Stimulated activated naive B cell treated with anti-CD40 and anti-IgM and Interleukin-4, amounts not matched to agents 10 μg/mL and 1 μg/mL and 100 μg/mL, for 72 hours (primary cell): ENCODE measurements at places on chromosomes 6 and 20.

- H3K27me3 ChIP-seq, result peaks cover 5% of the 10 kb centered on the region
- no peak overlapping the region for H3K27ac ChIP-seq
- H3K4me3 ChIP-seq, result no peak overlapping the region
- H3K36me3 ChIP-seq, result no peaks in the 10 kb centered on the region
Observed at GRCh38 chr6:168232528-168232927, 87.0 kb downstream of the DACT2 start.

DNA sequence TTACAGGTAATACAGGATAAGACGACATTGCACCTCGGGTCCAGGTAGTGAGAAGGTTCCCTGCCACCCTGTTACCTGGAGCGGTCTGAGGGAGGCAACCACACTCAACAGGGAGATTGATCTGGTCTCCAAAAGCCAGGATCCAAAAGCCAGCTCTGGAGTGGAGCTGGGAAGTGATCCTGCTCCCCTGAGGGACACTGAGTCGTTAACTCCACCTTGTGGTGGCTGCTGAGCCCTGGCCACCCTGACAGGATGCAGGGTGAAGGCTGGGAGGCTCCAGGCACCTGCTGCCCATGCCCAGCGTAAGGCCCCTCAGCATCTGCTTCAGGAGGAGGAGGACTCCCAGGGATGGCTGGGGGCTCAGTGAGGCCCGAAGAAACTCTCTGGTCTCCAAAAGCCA is 38.7 kb upstream of the SLC22A2 start:
- DNase-seq, result no peak
- no peaks in the 10 kb centered on the region for H3K36me3 ChIP-seq
- H3K4me3 ChIP-seq, result no peak overlapping the region
- no peaks in the 10 kb centered on the region for H3K27me3 ChIP-seq
- H3K27ac ChIP-seq, result no peak overlapping the region

- peaks cover 7% of the 10 kb centered on the region for H3K4me1 ChIP-seq
- no peak overlapping the region for H3K27ac ChIP-seq
- H3K27me3 ChIP-seq, result peaks cover 24% of the 10 kb centered on the region
- no peak for DNase-seq
- peaks cover 2% of the 10 kb centered on the region for H3K36me3 ChIP-seq
- H3K4me3 ChIP-seq, result no peak overlapping the region
Observed at GRCh38 chr6:41626022-41626421, 12.2 kb upstream of the MDFI start.

GRCh38 chr6:129280749-129281148 is 397.8 kb downstream of the LAMA2 start:
- H3K36me3 ChIP-seq, result no peaks in the 10 kb centered on the region
- no peak for DNase-seq
- H3K27me3 ChIP-seq, result no peaks in the 10 kb centered on the region
- H3K4me1 ChIP-seq, result no peaks in the 10 kb centered on the region

DNA sequence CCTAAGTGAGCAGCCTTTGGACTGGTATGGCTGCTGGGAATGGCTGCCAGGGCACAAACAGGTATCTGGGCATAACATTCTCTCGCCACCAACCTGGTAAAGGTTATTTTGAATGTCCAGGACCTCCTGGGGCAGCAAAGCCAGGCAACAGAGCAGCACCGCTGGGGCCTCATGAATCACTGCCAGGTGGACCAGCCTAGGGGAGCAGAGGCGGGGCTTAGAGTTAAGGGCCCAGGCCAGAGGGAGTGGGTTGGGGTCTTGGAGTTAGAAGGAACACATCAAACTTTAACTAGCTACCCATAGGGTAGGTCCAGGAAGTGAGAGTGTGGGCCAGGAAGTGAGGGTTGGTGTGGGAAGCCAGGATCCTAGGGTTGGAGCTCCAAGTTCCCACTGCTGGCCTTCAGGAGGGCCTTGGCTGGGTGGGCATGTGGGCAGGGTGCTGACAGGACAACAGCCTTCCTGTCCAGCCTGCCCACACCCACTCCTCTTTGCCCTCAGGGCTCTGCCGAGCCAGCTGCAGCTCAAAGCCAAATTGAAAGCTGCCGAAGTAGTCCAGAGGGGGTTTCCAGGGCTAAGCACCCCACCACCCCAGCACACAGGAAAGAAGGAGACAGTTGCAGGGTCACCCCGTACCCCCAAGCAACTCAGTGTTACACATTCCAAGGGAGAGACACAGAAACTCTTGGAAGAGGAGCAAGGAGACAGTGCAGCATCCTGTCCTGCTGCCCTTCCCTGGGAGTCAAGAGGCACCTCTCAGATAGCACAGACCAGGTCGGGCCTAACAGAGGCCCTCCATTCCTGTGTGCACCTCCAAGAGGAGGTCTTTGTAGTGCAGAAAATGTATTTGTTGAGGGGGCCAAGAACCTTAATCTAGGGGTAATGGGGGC is 2.6 kb downstream of the NFKBIE start:
- H3K4me1 ChIP-seq, result peaks cover 76% of the 10 kb centered on the region
- H3K27me3 ChIP-seq, result no peaks in the 10 kb centered on the region
- DNase-seq, result no peak
- H3K36me3 ChIP-seq, result peaks cover 65% of the 10 kb centered on the region
- peak overlapping the region; percentile 100 for H3K27ac ChIP-seq

DNA sequence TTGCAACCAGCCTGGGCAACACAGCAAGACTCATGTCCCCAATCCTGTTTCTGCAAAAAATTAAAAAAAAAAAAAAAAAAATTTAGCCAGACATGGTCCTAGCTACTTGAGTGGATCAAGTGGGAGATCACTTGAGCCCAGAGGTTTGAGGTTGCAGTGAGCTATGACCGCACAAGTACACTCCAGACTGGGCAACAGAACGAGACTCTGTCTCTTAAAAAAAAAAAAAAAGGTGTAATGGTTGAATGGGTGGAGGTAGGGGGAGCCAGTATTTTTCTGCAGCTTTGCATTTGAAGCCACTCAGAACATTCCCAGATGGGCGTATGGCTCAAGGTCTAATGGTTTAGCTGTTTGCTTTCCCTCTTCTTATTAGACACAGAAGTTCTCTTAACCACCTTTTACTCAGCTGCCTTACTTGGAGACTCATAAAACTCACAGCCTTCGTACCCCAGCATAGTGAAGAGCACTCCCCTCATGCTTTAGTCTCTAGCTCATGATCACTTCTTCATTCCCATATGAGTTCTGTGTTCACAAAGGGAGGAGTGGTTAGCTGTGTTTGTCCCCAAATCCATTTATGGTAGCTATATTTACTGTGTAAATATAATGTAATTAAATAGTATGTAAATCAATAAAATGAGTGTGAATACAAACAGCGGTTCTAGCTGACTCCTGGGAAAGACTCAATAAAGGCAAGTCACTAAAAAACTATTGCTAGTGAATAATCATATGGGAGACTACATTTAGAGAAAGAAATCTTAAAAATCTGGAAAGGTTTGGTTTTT is 9.0 kb downstream of the FKBP1A start:
- no peaks in the 10 kb centered on the region for H3K27me3 ChIP-seq
- H3K4me1 ChIP-seq, result peaks cover 58% of the 10 kb centered on the region
- H3K36me3 ChIP-seq, result peaks cover 46% of the 10 kb centered on the region
- H3K27ac ChIP-seq, result no peak overlapping the region
- DNase-seq, result no peak

DNA sequence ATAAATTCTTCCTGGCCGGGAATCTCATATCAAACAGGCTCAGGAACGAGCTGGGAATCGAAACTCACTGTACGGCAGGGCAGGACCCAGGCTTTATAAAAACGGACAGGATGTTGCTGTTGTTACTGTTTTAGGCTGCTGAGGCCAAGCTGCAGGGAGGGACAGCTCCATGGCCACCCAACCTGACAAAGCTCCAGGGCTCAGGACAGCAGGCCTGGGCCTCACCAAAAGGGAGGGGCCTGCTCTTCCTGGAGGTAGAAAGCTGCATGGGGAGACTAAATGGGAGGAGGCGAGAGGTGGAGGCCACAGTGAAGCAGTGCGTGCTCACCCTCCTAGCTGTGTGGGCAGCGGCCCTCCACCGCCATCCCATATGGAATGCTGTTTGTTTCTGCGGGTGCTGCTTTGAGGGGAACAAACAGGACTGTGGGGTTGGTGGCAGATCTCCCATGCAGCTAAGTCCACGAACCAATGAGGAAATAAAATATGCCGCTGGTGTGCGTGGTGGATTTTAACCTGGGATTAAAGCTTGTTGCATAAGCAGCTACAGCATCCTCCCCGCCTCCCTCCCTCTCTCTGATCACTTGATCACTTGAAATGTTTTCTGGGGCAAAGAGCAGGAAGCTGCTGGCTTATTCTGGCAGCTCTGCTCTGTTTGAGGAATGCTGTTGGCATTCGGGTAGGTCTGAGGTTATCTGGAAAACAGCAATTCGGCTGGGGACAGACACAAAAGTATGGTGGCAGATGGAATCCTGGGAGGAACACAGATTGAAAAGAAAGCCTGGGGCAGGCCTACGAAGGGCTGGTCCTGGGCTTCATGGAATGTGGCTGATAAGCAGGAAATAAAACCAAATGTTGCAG is 2.4 kb upstream of the ZMYND8 start:
- peaks cover 17% of the 10 kb centered on the region for H3K36me3 ChIP-seq
- no peak for DNase-seq
- H3K4me1 ChIP-seq, result peaks cover 60% of the 10 kb centered on the region
- peak overlapping the region; percentile 52 for H3K27ac ChIP-seq
- no peaks in the 10 kb centered on the region for H3K27me3 ChIP-seq

- no peaks in the 10 kb centered on the region for H3K27me3 ChIP-seq
- H3K4me3 ChIP-seq, result no peak overlapping the region
- H3K36me3 ChIP-seq, result peaks cover 13% of the 10 kb centered on the region
Observed at GRCh38 chr6:37362101-37362828, 8.5 kb downstream of the RNF8 start.

GRCh38 chr20:46671866-46672542 is 17.2 kb downstream of the TP53RK start:
- H3K27me3 ChIP-seq, result no peaks in the 10 kb centered on the region
- no peak for DNase-seq
- H3K4me1 ChIP-seq, result no peaks in the 10 kb centered on the region
- H3K4me3 ChIP-seq, result no peak overlapping the region
- peaks cover 9% of the 10 kb centered on the region for H3K36me3 ChIP-seq
- no peak overlapping the region for H3K27ac ChIP-seq

DNA sequence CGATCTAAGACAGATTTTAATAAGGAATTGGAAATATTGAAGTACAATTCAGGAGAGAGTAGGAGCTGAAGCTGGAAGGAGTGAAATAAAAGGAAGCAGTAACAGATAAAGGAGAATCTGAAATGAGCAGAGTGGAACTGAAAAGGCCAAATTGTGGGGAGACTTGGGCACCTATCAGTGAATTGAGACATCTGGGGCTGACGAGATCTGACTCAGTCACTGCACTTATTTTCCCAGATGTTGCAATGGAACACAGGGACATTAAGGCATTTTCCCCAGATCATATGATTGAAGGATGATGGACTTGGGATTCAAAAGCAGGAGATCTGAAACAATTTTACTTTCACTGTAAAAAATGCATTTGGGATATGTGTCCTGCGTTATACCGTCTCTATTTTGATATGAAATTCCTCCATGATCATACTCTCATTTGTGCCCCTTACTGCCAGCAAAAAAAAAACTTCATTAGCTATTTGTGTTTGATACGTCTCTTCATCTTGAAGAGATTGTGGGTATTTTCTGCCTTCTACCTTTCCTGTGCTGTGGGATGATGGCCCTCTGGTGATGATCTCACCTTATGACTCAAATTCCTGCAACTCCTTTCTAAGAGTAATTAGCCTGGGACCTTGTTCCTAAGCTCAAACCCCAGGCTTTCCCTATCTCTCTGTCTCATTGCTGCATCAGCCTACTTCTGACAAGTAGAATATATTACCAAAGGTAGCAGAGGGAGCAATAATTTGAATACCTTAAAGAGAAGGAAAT is 278.5 kb upstream of the MAN1A1 start:
- DNase-seq, result no peak
- H3K27me3 ChIP-seq, result no peaks in the 10 kb centered on the region
- H3K36me3 ChIP-seq, result no peaks in the 10 kb centered on the region

DNA sequence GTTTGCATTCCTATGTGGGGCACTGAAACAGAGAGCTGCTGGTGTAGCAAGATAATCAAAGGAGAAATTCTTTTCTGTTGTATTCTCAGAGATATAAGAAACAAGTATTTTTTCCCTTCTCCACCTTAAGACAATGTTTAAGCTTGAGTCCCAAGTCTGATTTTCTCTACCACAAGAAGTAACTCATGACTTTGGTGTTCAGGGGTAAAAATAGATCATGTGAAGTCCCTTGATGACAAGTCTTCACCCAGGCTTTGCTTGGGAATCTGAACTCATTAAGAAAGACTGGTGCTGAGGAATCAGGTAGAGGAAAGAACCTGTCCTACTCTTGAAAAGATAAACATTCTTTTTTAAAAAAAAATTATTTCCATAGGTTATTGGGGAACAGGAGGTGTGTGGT is 205.6 kb downstream of the ALDH8A1 start:
- DNase-seq, result no peak
- H3K4me3 ChIP-seq, result no peak overlapping the region
- no peaks in the 10 kb centered on the region for H3K4me1 ChIP-seq
- H3K27me3 ChIP-seq, result peaks cover 10% of the 10 kb centered on the region

GRCh38 chr6:44657206-44657819 is 269.8 kb downstream of the CDC5L start:
- H3K4me3 ChIP-seq, result no peak overlapping the region
- H3K27me3 ChIP-seq, result peaks cover 24% of the 10 kb centered on the region
- no peaks in the 10 kb centered on the region for H3K36me3 ChIP-seq
- no peak for DNase-seq

- no peak for DNase-seq
- H3K27me3 ChIP-seq, result no peaks in the 10 kb centered on the region
- no peaks in the 10 kb centered on the region for H3K36me3 ChIP-seq
- no peak overlapping the region for H3K4me3 ChIP-seq
- H3K4me1 ChIP-seq, result peaks cover 29% of the 10 kb centered on the region
Observed at GRCh38 chr6:41181566-41181965, 18.6 kb upstream of the TREM2 start.

DNA sequence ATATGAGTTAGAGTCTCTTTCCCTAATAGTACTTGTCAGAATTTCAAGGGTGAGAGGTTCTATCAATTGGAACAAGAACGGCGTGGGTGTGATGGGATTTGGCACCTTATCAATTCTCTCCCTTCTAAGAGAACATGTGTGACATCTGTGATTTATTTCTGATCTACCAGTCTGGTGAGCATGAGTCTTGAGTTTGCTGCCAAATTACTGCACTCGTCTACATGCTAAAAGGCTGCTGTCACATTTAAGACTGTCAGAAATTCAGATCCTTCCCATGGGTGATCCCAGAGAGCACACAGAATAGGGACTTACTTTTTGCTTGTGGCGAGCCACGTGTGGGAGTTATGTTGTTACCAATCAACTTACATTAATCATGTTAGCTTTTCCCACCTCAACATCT is 370.2 kb upstream of the SASH1 start:
- no peaks in the 10 kb centered on the region for H3K4me1 ChIP-seq
- no peak overlapping the region for H3K27ac ChIP-seq
- DNase-seq, result no peak
- H3K27me3 ChIP-seq, result no peaks in the 10 kb centered on the region
- H3K4me3 ChIP-seq, result no peak overlapping the region
